ENCODE measurements at places on chromosomes 6 and 20. TPM values are rescaled to one million over a fixed set of nuclear protein-coding genes. Genes with fewer than 3 reads are reported as not detected.

GDAP1L1 gene
- total RNA-seq = not detected

BMP7 gene
- not detected for total RNA-seq

DNPH1 gene
- 22.8 TPM for total RNA-seq

ANKRD6 gene
- 0.28 TPM for total RNA-seq

ERVFRD-1 gene
- not detected for total RNA-seq

CYP24A1 gene
- not detected for total RNA-seq

CDH4 gene
- total RNA-seq = 1.6 TPM

XKR7 gene
- not detected for total RNA-seq

KHDC1 gene
- 1.7 TPM for total RNA-seq

SLC22A2 gene
- not detected for total RNA-seq

RBCK1 gene
- 29.9 TPM for total RNA-seq

DEFB124 gene
- total RNA-seq = not detected

PSORS1C1 gene
- 0.28 TPM for total RNA-seq

C6orf58 gene
- total RNA-seq = not detected

ME1 gene
- total RNA-seq = 32.2 TPM

OR2H1 gene
- not detected for total RNA-seq

HEY2 gene
- not detected for total RNA-seq

SLC44A4 gene
- 0.36 TPM for total RNA-seq

DNA sequence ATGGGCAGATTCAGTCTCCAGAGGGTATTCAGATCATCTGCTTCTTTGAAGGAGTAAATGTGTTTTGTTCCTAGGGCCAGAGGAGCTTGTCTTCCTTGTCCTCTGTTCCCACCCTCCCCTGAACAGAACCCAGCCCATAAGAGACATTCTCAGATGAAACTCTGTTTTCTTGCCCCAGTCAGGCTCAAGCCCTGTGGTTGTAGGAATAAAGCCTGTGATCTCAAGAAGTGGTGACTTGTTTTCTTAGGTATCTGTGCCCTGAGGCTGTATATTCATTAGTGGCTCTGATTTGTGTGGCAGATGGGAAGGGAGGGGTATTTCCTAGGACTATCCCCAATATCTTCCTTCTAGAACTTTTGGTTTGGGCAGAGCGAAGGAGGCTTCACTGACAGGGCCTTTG is 27.9 kb downstream of the GSS start:
- DNase-seq = peak; percentile 23

DNA sequence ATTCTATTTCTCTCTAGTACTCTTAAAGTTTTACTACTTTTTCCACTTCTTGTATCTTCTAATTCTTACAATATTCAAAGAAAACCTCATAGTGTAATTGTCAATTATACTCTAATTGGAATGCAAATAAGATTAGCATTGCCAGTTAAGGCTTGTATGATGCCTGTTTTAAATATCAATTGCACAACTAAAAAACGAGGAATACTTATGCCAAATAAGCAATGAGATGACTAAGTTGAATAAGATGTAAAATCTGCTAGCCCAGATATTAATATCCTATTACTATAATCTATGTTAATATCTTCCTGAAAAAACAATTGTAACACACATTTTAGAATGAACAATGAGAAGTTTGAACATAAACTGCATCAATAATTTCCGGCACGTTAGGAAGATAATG is 13.3 kb upstream of the AKAP7 start:
- DNase-seq = peak; percentile 31

DNA sequence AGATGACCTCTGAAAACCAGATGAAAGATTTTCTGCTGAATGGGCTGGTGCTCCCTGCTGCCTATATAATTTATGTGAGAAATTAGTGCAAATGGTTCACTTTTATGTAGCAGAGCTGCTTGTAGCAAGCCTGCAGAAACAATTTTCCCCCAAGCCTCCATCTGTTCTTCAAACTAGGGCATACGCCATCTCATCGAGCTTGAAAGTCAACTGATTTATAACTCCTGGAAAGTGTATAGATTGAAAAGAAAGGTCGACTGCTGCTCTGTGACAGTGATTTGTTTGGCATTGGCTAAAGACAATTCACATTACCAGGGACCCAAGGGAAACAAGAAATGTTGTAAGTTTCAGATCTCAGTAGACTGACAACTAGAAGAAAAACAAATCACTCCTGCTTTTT is 93.3 kb downstream of the PACRG start:
- DNase-seq = no peak

GRCh38 chr6:104887350-104887749 is 27.6 kb upstream of the HACE1 start:
- DNase-seq = peak; percentile 47

- no peak for DNase-seq
These were observed 62.1 kb downstream of the SLC24A3 start for GRCh38 chr20:19274412-19275015.

GRCh38 chr6:43264599-43265145 is 21.4 kb downstream of the TTBK1 start:
- DNase-seq = no peak

GRCh38 chr20:34921436-34921835 is 34.2 kb downstream of the GSS start:
- DNase-seq = no peak

- peak; percentile 93 for DNase-seq
These were observed 10.4 kb downstream of the MRPL14 start for GRCh38 chr6:44116641-44117382.

GRCh38 chr6:76518443-76518842 is 446.0 kb upstream of the IMPG1 start:
- no peak for DNase-seq

DNA sequence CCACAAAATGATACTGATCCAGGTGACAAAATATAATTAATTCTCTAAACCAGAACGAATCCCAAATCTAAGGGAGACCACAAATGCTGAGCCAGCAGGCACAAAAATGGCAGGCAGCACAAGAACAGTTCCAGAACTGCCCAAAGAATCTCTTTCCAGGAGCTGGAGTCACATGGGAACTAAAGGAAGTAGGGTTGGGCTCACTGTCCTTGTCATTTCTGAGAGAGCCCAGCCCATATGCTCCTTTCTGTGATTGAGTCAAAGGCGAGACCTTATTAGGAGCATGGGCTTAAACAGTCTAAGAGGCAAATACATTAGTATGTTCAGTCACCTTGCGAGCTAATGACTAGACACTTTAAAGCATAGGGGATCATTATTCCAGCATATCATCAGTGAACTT is 327.6 kb upstream of the ARID1B start:
- DNase-seq = no peak

GRCh38 chr6:44072452-44072958 is 54.7 kb downstream of the MRPL14 start:
- DNase-seq = no peak

- peak; percentile 67 for DNase-seq
These were observed 41.8 kb upstream of the LAMA4 start for GRCh38 chr6:112296122-112296521.

GRCh38 chr6:4446982-4447381 is 311.6 kb upstream of the ECI2 start:
- DNase-seq = peak; percentile 92

DNA sequence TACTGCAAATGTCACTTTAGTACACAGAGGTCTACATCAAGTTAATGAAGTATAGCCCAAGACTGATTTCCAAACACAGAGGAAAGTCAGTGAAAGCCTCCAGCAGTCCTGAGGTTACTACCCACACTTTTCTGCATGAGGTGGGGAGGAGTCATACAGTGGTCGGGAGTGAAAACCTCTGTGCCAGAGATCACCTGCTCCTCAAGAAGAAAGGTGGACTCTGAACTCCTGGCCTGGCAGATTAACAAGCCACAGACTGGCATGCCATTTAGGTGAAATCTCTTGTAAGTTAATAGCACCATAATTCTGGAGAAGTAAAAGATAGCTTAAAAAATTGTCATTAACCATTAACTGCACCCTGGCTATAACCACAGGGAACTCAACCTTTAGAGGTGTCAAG is 125.0 kb upstream of the LAMP5 start:
- DNase-seq = no peak

DNA sequence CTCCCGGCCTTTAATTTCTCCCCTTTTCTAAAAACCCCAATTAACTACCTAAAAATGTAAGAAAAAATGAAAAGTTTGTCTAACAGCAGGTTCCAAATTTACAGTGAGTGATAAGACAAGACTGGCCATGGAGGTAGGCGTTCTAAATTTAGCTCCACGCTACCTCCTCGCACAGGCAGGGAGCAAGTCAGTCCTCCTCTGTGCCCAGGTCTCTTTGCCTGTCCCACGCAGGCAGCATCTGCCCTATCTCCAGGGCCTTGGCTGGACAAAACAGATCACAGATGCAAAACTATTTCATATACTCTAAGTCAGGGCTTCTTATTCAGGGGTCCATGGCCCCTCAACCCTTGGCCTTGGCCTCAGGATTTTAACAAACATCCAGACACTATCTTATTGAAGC is 98.0 kb upstream of the JARID2 start:
- no peak for DNase-seq

GRCh38 chr6:124164343-124164742 is 360.7 kb downstream of the NKAIN2 start:
- DNase-seq = no peak

- DNase-seq = no peak
These were observed 51.9 kb upstream of the EDN1 start for GRCh38 chr6:12238219-12238618.

DNA sequence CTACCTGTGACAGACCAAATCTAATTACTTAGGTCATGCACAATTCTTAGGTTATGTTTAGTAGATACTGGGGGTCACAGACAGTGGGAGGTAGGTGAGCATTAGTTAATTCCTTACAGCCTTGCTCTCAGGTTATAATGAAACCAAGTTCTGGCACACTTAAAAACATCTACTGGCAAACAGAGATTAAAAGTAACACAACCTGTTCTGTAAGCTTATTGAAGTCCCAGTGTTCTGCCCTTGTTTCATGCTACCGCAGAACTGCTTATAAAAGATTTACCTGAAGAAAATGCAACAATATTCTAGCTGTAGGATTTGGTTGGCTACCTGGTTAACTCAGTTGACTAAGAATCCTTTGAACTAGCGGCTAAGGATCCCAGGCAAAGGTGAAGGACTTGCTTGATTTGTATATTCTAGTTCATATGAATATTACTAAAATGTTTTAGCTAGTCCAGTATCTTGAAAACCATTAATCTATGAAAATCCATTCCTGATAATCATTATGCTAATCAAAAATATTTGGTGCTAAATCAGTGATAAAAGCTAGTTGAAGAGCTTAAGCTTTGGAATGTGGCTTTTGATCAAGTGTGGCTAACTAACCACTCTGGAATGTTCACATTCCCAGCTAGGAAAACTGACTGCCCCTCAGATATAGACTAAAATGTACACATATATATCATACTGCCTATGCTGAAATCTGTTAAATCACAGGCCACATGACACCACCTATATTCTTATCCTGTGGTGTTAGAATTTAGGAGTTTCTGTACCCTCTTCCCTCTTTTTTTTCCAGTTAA is 7.2 kb downstream of the PEX3 start:
- peak; percentile 21 for DNase-seq

DNA sequence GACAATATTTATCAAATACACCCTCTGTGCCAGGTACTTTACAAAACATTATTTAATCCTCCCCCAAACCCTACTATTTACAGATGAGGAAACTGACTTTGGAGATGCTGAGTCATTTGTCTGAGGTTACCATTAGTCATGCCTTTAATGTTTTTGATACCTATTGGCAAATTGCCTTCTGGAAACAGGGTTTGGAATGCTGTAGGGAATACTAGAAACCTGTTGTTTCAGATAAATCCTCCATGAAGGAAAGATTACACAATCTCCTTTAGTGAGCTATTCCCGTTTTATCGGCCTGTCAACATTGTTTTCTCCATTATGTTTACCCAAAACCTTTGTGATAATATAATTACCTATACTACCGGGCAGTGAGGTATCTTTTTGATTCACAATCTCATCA is 93.6 kb upstream of the ADGRF1 start:
- peak; percentile 93 for DNase-seq

- DNase-seq = peak; percentile 17
These were observed 651 bp upstream of the BLTP3A start for GRCh38 chr6:34791164-34791700.

- DNase-seq = peak; percentile 58
These were observed 36.5 kb downstream of the ATP9A start for GRCh38 chr20:51731731-51732095.

- DNase-seq = no peak
These were observed 65.2 kb downstream of the PDE10A start for GRCh38 chr6:165597821-165598220.

GRCh38 chr20:37596890-37597536 is 69.3 kb upstream of the BLCAP start:
- no peak for DNase-seq

DNA sequence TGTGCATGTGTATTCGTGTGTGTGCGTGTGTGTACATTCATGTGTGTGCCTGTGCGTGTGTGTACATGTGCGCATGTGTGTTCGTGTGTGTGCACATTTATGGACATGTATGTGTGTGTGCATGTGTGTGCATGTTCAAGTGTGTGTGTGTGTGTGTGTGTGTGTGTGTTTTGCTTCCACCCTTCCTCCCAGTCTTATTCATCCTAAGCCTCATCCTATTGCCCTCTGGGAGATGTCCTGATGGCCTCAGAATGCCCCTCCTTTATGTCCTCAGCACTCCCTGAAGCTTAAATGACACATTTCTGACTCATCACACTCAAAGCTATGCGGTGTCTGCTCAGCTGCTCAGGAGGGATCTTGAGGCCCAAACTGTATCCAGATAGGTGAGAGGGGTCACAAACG is 76.6 kb upstream of the CCDC167 start:
- peak; percentile 88 for DNase-seq

GRCh38 chr20:2171266-2171790 is 69.7 kb downstream of the STK35 start:
- no peak for DNase-seq

DNA sequence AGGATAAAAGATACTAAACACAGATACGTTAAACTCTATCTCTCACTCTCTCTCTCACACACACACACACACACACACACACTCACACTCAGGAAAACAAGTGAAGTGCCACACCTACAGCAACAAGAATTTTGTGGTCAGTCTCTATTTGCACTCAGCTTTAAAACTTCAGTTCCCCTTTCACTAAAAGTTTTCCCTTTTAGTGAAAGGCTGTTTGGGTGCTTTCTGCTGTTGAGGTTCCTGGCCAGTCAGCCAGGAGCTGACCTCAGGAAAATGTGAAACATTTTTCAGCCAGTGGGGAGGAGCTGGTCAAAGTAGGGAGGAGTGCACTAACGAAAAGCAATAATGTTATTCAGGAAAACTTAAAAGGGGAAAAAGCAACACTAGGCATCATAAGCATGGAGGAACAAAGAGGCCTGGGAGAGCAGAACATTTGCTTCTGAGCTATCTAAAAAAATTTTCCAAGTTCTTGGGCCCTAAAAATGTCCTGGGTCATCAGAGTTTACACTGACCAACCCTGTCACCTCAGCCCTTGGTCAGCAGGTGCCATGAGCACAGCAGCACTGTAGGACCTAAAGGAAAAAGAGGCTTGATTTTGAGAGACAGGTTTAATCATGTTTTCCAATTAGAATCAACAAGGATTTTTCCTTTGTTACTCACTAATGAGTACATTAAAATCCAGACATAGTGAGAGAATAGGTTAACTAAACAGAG is 30.7 kb upstream of the NT5E start:
- no peak for DNase-seq

DNA sequence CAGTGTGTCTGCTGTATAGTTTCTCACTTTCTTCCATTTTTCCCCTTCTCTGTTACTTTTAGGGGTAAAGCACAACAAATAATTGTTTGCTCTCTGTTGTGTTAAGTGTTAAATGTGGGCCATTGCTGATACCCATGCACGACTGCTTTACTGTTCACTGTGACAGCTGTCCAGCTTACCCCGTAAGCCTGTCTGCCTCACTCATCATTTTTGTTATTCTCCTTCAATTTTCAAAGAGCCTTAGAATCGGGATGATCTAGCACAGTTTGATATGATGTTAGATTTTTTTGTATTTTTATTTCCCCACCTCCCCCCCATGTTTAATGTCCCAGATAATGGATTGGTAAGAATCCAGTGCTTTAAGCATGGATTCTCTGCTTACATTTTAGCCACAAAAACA is 41.2 kb upstream of the MLIP start:
- no peak for DNase-seq

Data from IMR-90 (cell line).